ENCODE measurements at places on chromosomes 7 and 10.

GRCh38 chr7:131878777-131879176 is 322.3 kb upstream of the PODXL start:
- DNase-seq, result no peak

DNA sequence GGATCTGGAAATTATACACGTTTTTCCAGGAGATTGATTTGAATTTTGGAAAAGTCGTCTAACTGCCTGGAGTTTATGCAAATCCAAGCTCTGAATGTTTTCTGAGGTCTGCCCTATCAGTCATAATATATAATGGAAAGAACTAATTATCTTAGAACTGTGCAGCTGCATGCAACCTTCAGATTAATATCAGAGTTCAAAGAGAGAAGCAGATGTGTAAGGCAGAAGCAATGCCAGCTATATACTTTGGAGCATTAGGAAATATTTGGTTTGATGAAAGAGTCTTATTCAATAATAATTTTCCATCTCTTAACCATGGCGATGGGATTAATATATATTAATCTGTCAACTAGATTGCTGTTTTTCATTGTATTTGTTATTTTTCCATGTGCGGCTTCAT is 500.9 kb downstream of the NEBL start:
- DNase-seq, result no peak

DNA sequence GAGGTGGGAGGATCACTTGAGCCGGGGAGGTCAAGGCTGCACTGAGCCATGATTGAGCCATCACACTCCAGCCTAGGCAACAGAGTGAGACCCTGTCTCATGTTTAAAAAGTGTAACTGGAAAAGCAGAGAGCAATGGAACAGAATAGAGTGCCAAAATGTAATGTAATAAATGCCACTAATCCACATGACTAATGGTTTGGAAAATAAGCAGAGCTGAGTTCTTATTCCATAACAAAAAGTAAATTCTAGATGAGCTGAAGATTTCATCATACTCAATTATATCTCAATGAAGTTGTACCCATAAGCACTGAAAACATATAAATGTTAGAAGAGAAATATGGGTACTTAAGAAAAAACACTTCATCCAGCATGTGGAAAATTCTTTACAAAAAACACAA is 132.6 kb downstream of the USP6NL start:
- no peak for DNase-seq

- DNase-seq, result no peak
These were observed 19.3 kb downstream of the ZNF786 start for GRCh38 chr7:149071182-149071635.

DNA sequence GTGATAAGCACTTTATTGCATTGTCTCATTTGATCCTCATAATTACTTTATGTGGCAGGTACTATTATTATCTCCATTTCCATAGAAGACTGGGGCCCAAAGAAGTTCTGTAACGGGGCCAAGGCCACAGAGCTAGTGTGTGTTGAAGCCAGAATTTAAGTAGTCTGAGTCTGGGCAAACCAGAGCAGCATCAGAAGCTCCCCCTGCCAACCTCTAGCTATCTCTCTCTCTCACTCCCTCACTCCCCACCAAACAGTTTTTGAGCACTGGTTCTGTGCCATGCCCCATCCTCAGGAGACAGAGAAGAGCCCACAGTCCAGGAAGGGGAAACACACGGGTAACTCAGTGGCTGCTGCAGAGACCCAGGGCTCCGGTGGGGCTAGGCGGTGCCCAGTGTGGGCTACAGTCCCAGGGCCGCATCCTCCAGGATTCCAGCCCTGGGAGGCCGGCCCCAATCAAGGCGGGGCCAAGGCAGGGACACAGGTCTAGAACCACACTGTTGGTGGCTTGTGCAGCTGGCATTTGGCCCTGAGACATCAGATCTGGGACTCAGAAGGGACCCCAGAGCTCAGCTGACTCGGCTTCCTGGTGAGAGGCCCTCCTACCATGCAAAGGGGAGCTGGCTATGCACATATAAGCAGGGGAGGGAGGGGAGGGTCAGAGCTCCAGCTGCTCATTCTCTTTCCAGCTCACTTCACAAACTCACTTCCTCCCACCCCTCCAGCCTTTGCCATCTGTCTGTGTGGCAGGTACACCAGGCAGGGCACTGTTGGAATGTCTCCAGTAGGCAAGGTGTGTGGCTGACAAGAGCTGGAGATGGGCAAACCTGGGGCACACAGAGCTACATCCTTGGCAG is 34.4 kb downstream of the COL13A1 start:
- DNase-seq, result no peak

GRCh38 chr10:49375611-49376010 is 20.3 kb downstream of the DRGX start:
- no peak for DNase-seq

DNA sequence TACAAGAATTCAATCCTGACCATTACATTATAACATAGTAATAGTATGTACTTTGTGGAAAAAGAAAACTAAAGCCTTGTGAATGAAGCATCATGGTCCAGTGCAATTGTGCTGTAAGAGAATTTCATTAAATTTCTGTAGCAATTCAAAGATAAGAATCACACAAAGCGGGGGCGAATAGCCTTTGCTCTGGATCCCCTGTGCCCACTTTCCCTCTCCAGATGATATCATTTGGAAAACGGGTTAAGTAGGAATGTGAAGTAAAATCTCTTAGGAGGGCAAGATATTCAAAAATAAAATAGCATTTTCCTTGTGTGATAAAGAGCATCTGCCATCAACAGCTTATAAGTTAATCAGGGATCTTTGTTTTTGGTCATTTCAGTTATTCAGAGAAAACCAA is 177.1 kb downstream of the CHRM2 start:
- DNase-seq, result no peak

- DNase-seq, result no peak
These were observed 41.2 kb upstream of the SLC35G1 start for GRCh38 chr10:93852476-93853095.

- DNase-seq, result peak; percentile 44
These were observed 100.1 kb downstream of the HIP1 start for GRCh38 chr7:75638594-75639070.

GRCh38 chr7:115965796-115966475 is 64.6 kb downstream of the TFEC start:
- DNase-seq, result no peak

DNA sequence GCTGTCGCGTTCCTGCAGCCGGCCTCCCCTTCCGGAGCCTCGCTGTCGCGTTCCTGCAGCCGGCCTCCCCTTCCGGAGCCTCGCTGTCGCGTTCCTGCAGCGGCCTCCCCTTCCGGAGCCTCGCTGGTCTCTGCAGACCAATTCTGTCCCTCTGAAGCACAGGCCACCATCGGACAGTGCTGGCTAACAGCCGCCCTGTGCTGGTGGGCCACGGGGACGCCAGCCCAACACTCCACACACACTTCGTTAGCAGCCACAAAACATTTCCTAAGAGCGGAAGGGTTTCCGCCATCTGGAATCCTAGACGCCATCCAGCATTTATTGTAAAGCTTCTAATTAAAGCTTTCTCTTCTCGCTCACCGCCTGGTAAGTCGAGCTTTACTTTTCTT is 11.2 kb downstream of the GPER1 start:
- no peak for DNase-seq

DNA sequence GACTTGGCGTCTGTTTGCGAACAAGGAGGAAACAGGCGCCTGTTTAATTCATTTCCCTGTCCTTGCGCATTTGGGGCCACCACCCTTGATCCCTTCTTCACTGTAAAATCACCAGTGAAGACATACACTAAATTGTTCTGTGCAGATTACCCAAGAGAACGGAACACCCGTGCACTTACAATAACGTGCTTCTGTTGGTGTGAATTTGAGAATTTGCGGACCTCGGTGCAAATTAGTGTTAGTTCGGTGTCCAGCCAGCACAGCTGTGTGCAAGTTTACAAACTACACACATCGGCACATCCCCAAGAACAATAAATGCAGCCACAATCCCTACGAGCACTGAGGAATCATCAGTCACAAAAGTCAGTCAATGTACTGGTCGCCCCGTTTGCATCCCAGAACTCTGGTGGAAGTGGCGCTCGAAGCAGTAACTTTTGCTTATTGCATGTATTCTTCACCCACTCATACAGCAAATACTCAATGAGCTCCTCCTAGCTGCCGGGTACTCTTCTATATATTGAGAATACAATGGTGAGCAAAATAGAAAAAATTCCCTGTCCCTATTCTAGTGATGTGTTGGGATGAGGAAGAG is 786 bp upstream of the CNOT4 start:
- DNase-seq, result no peak

Measured in substantia nigra (tissue), 51 donors.